Cortex of kidney (tissue), 1 donor: ENCODE measurements at places on chromosomes 11 and 22.

- no peak for DNase-seq
Observed at GRCh38 chr11:1196516-1197391, 26.1 kb upstream of the MUC5B start.

GRCh38 chr22:19488884-19489843 lies 9.4 kb downstream of the CDC45 start:
- no peak for DNase-seq

DNA sequence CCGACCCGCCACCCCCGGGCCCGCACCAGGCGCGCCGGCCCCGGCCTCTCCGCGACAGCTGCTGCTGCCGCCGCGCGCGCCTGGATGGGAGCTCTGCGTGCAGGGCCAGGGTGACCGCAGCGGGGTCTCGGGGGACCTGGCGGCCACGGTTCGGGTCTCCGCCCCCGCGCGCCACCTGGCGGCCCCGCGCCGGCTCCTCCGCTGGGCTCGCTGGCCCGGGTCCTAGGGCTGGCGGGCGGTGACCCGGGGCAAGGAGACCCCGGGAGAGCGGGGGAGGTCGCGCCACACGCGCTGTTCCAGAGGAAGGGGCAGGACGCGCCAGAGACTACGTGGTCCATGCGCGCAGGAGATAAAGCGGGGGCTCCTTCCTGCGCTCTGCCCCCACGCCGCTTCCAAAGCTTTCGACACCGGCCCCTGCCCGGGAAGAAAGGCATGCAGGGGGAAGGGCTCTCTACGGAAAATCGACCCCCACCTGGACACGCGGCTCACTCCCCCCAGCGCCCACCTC lies 562 bp downstream of the SHANK2 start:
- DNase-seq: no peak

GRCh38 chr11:35641171-35641897 lies 21.2 kb upstream of the TRIM44 start:
- no peak for DNase-seq

- DNase-seq: no peak
Observed at GRCh38 chr11:117303646-117304315, 12.3 kb downstream of the BACE1 start.

DNA sequence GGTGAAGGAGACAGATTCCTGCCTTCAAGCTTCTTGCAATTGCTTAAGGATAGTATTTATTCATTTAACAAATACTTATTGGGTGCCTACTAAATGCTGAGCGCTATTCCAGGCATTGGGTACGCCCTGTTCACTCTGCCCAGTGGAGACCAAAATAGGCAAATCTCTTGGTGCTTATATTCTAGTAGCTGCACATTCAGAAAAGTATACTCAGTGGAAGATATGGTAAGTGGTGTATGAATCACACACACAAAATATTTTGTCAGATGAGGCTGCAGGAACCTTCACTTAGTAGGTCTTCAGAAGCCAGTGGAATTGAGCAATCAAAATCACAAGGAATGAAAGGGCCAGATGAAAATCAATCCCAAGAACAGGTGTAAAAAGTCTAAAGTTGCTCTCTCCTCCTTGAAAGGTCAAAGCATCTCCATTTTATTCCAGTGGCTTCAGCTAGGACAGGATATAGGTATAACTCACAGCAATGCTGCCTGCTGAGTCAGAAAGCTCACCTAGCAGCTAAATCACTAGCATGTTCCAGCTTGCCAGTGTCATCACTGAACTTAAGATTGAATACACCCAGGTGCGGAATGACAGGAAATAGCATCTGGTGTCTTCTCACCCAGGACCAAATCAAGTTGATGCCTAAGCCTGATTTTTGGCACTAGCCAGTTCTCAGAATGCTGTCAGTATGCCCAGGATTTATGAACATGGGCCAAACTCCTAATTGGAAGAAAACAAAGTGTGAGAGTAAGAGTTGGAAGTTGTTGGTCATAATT lies 83.9 kb downstream of the AMOTL1 start:
- DNase-seq: no peak

DNA sequence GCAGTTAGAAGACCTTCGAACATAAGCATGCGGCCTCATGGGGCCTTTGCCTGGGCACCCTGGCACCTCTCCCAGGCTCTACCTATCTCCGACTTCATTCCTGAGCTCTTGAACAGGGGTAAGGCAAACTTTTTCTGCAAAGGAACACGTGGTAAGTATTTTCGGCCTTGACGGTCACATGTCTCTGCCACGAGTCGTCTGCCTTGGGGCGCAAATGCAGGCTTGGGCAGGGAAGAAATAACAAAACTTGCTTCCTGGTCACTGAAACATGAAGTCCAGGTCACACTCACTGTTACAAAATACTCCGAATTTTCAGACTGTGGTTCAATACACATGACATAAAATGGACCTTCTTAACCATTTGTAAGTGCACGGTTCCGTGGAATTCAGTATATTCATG lies 3.4 kb upstream of the ASCL2 start:
- no peak for DNase-seq

DNA sequence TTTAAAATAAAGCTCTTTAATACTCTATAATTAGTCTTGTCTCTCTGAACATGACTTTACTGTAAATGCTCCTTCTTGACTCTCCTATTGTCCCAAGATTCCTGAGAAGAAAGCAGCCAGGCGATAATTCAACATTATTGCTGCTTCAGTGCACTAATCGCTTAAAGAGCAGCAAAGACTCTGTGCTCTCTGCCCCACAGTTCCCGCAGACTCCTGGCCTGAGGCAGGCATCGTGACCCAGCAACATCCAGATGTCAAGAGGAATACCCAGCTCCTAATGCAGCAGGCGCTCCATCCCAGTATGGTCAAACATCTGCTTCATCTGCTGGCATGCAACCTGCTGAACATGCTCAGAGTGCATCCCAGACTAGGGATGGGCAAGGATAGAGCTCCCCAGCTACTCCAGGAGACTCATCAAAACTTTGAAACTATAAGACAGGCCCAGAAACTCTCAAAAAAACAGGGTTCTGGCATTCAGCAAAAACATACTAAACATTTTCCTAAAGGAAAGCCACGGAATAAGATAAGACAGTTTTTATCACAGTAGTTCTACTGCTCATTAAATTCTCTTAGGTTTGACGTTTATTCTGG lies 270.0 kb downstream of the SOX6 start:
- DNase-seq: no peak

- DNase-seq: no peak
Observed at GRCh38 chr22:40721266-40721665, 42.0 kb downstream of the MCHR1 start.

DNA sequence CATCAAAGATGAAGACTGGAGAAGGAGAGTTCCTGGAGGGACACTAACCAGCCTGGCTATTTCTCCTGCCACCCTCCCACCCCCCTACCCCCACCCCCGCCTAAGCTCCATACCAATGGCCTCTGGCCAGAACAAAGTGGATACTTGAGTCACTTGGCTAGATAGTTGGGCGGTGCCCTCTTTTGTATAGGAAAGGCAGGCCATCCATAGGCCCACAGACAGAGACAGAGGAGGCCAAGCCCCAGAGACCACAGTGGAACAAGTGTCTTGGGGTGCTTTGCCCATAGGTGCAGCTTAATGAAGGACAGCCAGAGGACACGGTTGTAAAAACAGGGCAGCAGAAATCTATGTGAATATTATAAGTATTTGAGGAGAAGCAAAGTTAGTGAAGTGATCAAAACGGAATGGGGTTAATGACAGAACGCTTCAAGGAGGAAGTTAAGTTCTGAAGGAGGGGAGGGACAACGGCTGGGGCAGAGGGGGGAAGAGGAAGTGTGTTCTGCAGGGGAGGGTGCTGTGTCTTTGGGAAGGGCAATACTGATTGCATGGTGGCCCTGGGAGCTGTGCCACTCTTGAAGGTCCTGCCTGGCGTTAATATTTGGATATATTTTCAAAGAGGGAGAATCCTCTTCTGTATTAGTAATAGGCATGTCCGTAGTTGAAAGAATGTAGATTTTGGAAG lies 32.7 kb downstream of the FLI1 start:
- DNase-seq: no peak

DNA sequence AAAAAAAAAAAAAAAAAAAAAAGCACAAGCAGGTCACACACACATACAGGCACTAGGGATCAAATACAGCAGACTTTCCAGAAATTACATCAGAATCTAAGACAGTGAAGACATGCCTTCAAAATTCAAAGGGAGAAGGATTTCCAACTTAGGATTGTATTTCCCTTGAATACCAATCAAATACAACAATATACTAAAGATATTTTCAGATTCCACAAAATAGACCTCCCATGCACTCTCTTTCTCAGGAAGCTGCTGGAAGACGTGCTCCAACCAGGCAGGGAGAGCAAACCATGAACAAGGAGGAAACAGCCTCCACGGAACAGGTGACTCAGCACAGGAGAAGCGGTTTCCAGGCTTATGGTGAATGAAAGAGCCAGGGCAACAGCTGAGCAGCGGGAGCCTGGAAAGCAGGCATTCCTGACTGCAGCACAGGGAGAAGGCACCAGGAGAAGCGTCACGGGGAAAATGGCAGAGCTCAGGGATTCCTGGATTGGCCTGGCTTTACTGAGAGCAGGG lies 32.0 kb downstream of the TMEM184B start:
- no peak for DNase-seq

- DNase-seq: no peak
Observed at GRCh38 chr22:30370641-30371230, 13.9 kb downstream of the CCDC157 start.

- no peak for DNase-seq
Observed at GRCh38 chr11:128747728-128748148, 53.9 kb downstream of the FLI1 start.

GRCh38 chr22:28031383-28031922 lies 112.4 kb upstream of the PITPNB start:
- no peak for DNase-seq

DNA sequence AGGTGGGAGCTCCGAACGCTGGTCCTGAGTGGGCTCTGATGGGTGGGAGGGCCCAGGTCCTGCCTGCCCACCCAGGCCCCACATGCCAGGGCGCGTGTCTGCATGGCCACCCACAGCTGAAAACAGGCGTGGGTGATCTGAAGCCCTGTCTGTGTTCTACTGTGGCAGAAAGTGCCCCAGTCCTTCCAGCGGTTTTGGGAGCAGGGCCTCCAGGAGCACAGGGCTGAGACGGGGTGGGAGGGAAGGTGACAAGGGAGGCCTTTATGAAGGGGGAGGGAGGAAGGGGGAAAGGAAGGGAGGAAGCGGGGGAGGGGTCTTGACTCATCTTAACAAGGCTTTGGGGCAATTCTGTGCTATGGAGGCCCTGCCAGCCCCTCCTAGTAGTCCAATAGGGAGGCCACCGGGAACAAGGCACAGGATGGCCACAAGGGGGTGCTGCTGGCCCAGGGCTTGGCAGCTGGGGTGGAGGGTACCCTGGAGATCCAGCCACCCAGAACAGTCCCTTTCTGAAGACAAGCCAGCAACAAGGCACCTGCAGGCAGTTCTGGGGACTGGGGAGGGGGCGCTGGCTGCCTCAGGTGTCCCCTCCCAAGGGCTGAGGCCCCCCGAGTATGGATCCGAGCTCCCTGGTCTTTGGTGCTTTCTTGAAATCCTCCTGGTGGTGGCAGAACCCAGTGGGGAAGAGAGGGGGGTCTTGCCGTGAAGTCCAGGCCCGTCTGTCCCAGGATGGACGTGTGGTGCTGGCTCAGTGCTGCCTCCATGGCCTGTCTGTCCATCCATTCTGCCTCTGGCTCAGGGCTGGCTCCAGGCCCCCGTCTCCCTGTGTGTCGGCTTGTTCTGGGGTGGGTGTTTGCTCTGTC lies 6.3 kb upstream of the FADS3 start:
- DNase-seq: no peak

- DNase-seq: no peak
Observed at GRCh38 chr11:87368858-87369480, 331.2 kb downstream of the TMEM135 start.

- no peak for DNase-seq
Observed at GRCh38 chr11:102573851-102574250, 43.3 kb upstream of the MMP7 start.

- DNase-seq: no peak
Observed at GRCh38 chr11:122882857-122883645, 492 bp downstream of the JHY start.

DNA sequence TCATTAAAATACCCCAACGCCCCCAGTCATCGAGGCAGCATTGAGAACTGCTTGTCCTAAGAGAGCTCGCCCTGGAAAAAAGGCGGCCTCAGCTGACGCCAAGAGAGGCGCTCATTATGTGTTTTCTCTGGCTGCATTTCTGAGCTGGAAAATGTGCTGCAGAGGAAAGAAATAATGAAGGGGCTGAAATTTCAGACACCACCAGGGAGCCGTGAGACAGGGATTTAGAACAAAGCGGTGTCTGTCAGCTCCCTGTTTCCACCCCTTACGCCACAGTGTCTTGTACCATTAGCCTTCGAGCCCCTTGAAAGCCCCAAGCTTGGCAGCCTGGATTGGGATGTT lies 14.4 kb downstream of the USH1C start:
- no peak for DNase-seq

DNA sequence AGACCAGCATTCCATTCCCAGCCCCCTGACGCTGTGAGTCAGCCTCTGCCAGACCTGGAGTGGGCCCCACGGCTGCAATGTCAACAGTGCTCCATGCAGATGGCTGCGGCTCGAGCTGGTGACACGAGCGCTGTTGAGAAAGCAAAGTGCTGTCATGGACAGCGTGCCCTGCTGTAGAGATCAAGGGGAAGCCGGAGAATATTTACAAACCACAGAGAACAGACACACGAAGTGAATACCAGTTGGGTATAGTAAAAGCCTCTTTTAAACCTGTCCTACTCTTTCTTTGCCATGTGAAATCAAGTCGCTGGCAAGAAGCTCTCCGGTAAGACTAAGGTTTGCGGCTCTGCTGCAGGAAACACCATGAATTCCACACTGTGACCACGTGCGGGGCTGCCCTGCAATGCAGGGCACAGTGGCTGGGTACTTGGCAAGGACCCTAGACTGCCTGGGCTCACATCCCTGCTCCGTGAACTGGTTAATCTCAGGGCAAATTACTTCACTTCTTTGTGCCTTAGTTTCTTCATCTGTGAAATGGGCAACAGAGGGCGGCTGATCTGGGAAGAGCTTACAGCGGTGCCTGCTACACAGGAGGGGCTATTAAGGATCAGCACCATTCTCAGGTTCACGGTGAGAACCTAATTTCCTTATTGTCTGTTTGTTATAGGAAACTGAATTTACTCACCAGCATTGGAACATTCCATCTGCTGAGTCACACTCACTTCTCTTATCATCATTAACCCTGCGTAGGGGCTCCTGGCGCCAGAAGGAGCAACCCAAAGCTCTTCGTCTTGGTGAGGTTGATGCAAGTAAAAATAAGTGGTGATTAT lies 27.8 kb upstream of the ELFN2 start:
- DNase-seq: no peak
